ENCODE measurements at places on chromosomes 4 and X. TPM values are rescaled to one million over a fixed set of nuclear protein-coding genes. Genes with fewer than 3 reads are reported as not detected.

IQCM gene
- total RNA-seq, result not detected

CCDC120 gene
- total RNA-seq, result not detected

STOX2 gene
- total RNA-seq, result under 0.01 TPM

NIPAL1 gene
- 0.71 TPM for total RNA-seq

PDGFC gene
- 107 TPM for total RNA-seq

APLN gene
- total RNA-seq, result 7.3 TPM

VCX gene
- not detected for total RNA-seq

DIPK2B gene
- not detected for total RNA-seq

F9 gene
- total RNA-seq, result not detected

RAB33B gene
- 3.6 TPM for total RNA-seq

GPRASP3 gene
- total RNA-seq, result 4.5 TPM

ADH1A gene
- not detected for total RNA-seq

BST1 gene
- total RNA-seq, result 1.0 TPM

RNF150 gene
- 0.45 TPM for total RNA-seq

MAP7D2 gene
- total RNA-seq, result 0.23 TPM

CSAG3 gene
- total RNA-seq, result not detected

RHOXF2 gene
- total RNA-seq, result not detected

FHIP1A gene
- 1.3 TPM for total RNA-seq

LGI2 gene
- total RNA-seq, result not detected

CAMK2D gene
- total RNA-seq, result 73.6 TPM

ARHGEF6 gene
- total RNA-seq, result 21.7 TPM

COL25A1 gene
- 23.0 TPM for total RNA-seq

RGN gene
- total RNA-seq, result not detected

DTHD1 gene
- total RNA-seq, result not detected

DNAAF6 gene
- total RNA-seq, result not detected

FHL1 gene
- 44.8 TPM for total RNA-seq

CABS1 gene
- total RNA-seq, result not detected

CENPVL2 gene
- total RNA-seq, result not detected

AFF2 gene
- 4.4 TPM for total RNA-seq
